Fibroblast of mammary gland (primary cell): ENCODE measurements at places on chromosomes 12 and 14.
A peak's percentile ranks its signal among the peaks of the same experiment; 100 is the strongest.

- DNase-seq = no peak
Observed at GRCh38 chr12:111240374-111240773, 128.5 kb downstream of the PHETA1 start.

DNA sequence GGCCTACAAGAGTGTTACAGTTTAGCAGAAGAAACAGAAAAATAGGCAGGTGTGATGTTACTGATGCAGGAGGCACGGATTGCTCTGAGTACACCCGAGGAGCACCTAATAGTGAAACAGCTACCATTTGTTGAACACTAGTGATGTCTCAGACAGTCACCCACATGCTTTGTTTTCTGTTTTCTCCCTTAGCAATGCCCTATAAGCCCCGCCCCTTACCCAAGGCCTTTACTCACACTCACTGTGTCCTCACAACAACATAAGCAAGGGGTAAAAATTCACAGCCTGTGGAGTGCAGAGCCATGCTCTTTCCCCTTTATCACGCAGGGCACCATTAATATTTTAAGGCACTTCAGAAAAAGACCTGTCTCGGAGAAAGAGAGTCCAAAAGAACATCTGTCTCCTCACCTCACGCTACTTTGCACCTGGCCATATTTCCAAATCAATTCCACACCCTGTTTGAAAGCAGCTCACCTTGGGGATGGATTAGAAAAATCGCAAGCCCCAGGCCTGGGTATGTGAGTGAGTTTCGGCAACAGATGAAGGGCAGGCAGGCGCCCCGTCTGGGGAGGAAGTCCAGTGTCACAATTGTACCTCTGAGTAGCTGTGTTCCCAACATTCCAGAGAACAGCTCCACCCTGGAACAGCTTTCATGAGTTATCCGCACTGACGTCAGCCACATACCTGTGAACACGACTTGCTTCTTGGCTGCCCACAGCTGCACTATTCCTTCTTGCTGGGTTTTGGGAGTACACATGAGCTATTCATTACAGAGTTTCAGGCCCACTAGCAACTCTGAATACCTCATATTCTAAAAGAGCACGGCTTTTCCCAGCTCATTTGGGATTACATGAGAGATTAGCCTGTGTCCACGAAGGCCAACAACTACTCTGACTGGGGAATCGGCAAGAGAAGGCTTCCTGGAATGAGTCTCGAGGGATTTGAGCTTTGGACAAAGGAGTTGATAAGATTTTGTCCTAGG lies 26.0 kb downstream of the MAPK1IP1L start:
- peak; percentile 61 for DNase-seq

GRCh38 chr12:16352481-16352880 lies 5.0 kb downstream of the MGST1 start:
- peak; percentile 44 for DNase-seq

DNA sequence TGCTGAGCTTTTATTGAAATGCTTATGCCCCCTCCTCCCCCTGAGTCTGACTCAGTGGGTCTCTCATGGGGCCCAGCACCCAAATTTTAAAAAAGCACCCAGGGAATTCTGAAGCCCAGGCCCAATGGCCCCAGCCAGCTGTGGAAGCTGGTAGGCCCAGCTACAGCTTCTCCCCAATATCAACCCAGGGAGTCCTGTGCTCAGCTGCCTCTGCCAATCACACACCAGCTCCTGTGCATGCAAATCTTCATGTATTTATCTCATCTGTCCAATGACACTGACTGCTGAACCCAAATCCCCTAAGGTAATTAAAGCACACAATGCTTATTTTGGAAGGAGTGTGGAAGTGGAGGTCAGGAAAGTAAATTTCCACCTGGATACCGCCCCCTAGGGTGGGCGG lies 76.3 kb downstream of the CCDC88C start:
- no peak for DNase-seq

GRCh38 chr12:59494617-59495016 lies 101.2 kb upstream of the SLC16A7 start:
- no peak for DNase-seq

DNA sequence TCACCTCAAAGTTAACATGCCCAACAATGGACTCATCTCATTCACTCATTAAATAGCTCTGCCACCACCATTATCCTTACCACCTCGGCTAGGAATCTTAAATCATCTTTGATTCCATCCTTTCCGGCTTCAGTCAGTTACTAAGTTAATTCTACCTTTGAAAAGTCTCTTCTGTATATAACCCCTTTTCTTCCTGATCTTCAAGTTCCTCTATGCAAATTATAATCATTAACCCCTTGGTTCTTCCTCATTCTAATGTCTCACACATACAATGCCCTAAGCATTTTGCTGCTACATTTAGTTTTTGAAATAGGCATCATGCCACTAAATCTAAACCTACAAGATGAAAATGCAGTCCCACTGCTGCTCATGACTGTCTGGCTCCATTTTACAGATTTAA lies 51.6 kb downstream of the ATP2B1 start:
- DNase-seq = no peak
